Caco-2 (cell line): ENCODE measurements at places on chromosomes 1 and 21. TPM values are rescaled to one million over a fixed set of nuclear protein-coding genes. Genes with fewer than 3 reads are reported as not detected.

DNA sequence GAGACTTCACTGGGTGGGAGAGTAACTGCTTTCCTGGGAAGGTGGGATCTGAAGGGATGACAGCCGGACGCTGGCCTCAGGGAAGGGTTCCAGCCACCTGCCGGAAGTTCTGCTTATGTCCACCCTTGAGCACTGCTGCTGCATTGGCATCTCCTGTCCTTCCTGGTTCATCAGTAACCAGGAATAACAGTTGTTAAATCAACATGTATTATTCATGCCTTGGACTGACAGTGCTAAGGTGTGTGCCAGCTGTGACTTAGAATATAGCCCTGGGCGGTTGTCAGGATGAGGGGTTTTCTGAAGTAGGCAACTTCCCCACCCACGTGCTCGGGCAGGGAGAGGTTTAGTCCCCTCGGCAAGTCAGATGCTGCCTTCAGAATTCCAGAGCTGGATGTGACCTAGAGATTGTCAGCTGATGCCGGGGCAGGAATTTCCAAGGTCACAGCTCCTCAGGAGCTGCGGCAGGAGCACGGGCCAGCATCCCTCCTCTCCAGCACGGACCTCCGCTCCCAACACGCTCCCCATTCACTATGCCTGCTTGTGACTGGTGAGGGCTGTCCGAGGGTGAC is 17.9 kb downstream of the CLDN14 start:
- H3K4me3 ChIP-seq = no peak overlapping the region
- no peaks in the 10 kb centered on the region for H3K4me1 ChIP-seq
- no peak for DNase-seq

GRCh38 chr1:53025034-53025768 is 36.8 kb upstream of the PODN start:
- DNase-seq = peak; percentile 31
- no peak overlapping the region for H3K27ac ChIP-seq
- no peak overlapping the region for H3K4me3 ChIP-seq
- H3K27me3 ChIP-seq = no peaks in the 10 kb centered on the region
- H3K36me3 ChIP-seq = no peaks in the 10 kb centered on the region
- no peaks in the 10 kb centered on the region for H3K4me1 ChIP-seq

DNA sequence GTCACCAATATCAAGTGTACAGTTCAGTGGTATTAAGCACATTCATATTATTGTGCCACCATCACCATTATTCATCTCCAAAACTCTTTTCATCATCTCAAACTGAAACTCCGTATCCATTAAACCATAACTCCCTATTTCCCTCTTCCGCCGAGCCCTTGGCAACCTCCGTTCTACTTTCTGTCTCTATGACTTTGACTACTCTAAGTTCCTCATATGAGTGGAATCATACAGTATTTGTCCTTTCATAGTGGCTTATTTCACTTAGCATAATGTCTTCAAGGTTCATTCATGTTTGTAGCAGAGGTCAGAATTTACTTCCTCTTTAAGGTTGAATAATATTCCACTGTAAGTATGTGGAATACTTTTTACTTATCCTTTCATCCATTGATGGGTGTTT is 21.7 kb downstream of the SELP start:
- H3K27me3 ChIP-seq = no peaks in the 10 kb centered on the region; the same call in 1 of the 2 replicates
- H3K4me1 ChIP-seq = no peaks in the 10 kb centered on the region
- no peaks in the 10 kb centered on the region for H3K36me3 ChIP-seq
- H3K4me3 ChIP-seq = no peak overlapping the region
- DNase-seq = no peak
- no peak overlapping the region for H3K27ac ChIP-seq

- no peaks in the 10 kb centered on the region for H3K27me3 ChIP-seq
- DNase-seq = no peak
- H3K36me3 ChIP-seq = no peaks in the 10 kb centered on the region
- no peaks in the 10 kb centered on the region for H3K4me1 ChIP-seq
- no peak overlapping the region for H3K27ac ChIP-seq
- H3K4me3 ChIP-seq = no peak overlapping the region
These were observed 20.6 kb upstream of the KCNJ15 start for GRCh38 chr21:38236232-38236631.

GRCh38 chr1:235415008-235415904 is 48.0 kb downstream of the TBCE start:
- H3K36me3 ChIP-seq = no peaks in the 10 kb centered on the region
- H3K4me1 ChIP-seq = no peaks in the 10 kb centered on the region
- DNase-seq = peak; percentile 80
- H3K4me3 ChIP-seq = no peak overlapping the region
- H3K27ac ChIP-seq = no peak overlapping the region

DNA sequence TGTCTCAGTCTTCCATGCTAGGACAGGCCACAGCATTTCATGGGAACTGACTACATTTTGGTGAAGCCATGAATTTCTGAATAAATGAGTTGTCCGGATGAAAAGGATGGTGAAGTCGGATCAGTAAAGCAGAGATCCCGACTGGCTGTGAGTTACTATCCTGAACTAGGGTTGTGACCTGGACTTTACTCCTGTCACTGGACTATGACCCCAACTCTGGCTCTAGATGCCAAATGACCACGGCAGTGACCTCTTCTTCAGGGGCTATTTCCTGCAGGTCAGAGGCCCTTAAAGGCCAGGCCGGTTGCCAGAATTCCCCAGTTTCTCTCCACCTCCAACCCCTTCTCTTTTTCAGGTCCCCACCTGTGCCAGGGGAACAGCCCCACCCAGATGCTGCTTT is 1.7 kb upstream of the NECTIN4 start:
- no peak for DNase-seq
- H3K36me3 ChIP-seq = no peaks in the 10 kb centered on the region
- no peaks in the 10 kb centered on the region for H3K27me3 ChIP-seq
- no peak overlapping the region for H3K27ac ChIP-seq
- no peak overlapping the region for H3K4me3 ChIP-seq

DNA sequence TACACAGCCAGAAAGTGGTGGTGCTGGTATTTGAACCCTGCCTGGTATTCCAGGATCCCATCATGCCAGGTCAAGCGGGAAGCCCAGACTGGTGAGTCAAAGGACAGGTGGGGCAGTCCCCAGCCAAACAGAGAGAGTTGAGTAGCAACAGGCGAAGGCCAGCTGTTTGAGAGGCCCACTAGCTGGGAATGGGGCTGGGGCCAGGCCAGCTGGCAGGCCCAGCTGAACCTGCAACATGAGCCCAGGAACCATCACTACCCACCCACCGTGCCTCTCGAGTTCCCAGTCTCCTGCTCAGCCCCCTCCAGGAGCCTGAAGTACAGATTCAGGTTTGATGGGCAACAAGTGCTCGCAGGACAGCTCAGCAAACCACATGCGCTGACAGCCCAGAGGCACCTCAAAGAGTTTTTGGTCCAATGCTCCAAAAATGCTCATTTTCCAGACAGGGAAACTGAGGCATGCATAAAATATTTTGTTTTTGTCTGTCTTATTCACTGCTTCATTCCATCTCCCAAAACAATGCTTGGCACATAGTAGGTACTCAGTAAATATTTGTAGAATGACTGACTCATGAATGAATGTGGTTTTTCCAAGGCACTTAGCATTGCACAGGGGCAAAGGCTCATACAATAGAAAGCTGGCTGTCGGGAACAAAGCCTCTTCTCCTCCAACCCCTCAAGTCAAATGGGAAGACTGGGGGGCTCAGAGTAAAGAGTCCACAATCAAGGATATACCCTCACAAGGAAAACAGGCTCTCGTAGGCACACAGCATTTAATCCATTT is 42.5 kb upstream of the CLIC4 start:
- H3K27ac ChIP-seq = no peak overlapping the region
- no peak for DNase-seq
- H3K27me3 ChIP-seq = no peaks in the 10 kb centered on the region
- no peaks in the 10 kb centered on the region for H3K36me3 ChIP-seq
- 0 out of 2 replicates have a peak, but pooled peaks cover 7% of the 10 kb centered on the region for H3K4me1 ChIP-seq

- no peaks in the 10 kb centered on the region for H3K36me3 ChIP-seq
- DNase-seq = no peak
- no peak overlapping the region for H3K4me3 ChIP-seq
- no peak overlapping the region for H3K27ac ChIP-seq
These were observed 299.7 kb downstream of the GRIK1 start for GRCh38 chr21:29640080-29640508.

GRCh38 chr1:37861151-37861550 is 1.8 kb upstream of the MTF1 start:
- no peak overlapping the region for H3K4me3 ChIP-seq
- no peak for DNase-seq
- peaks cover 5% of the 10 kb centered on the region; the same call in 1 of the 2 replicates for H3K4me1 ChIP-seq
- no peaks in the 10 kb centered on the region for H3K36me3 ChIP-seq
- H3K27ac ChIP-seq = no peak overlapping the region
- H3K27me3 ChIP-seq = no peaks in the 10 kb centered on the region

DNA sequence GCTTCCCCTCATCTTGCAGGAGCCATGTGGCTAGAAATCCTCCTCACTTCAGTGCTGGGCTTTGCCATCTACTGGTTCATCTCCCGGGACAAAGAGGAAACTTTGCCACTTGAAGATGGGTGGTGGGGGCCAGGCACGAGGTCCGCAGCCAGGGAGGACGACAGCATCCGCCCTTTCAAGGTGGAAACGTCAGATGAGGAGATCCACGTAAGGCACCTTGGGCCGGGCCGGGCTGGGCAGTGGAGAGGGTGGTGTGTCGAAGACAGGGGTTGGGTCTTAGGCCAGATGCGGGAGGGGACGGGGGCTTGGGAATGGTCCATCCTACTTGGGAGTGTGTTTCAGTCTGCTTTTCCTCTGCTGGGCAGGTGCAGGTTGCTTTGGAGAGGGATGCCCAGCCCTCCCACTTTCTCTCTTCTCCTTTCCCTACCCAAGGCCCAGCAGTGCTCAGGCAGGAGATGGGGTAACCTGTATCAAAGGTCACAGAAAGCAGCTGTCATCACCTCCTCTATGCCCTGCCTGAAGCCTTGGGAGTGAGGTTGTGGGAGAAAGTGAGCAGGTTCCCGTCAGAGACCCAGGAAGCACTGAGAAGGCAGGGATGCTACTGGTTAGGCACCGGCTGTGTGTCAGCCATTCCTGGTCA is 18.9 kb downstream of the EPHX1 start:
- DNase-seq = peak; percentile 23
- no peak overlapping the region for H3K27ac ChIP-seq
- H3K27me3 ChIP-seq = no peaks in the 10 kb centered on the region
- no peaks in the 10 kb centered on the region; the same call in 1 of the 2 replicates for H3K36me3 ChIP-seq
- H3K4me3 ChIP-seq = no peak overlapping the region

- DNase-seq = no peak
- H3K4me3 ChIP-seq = no peak overlapping the region
- H3K27ac ChIP-seq = no peak overlapping the region
- no peaks in the 10 kb centered on the region for H3K4me1 ChIP-seq
These were observed 273.4 kb upstream of the BEND5 start for GRCh38 chr1:49050041-49050440.

- peaks cover 8% of the 10 kb centered on the region for H3K4me1 ChIP-seq
- no peaks in the 10 kb centered on the region for H3K27me3 ChIP-seq
- no peaks in the 10 kb centered on the region for H3K36me3 ChIP-seq
- H3K27ac ChIP-seq = no peak overlapping the region
- H3K4me3 ChIP-seq = no peak overlapping the region
- DNase-seq = no peak
These were observed 16.6 kb upstream of the GSTM4 start for GRCh38 chr1:109639063-109639840.

- no peak for DNase-seq
- no peaks in the 10 kb centered on the region for H3K36me3 ChIP-seq
- H3K4me3 ChIP-seq = no peak overlapping the region
- no peak overlapping the region for H3K27ac ChIP-seq
- no peaks in the 10 kb centered on the region for H3K27me3 ChIP-seq
These were observed 1.2 kb downstream of the HHIPL2 start for GRCh38 chr1:222546548-222547259.

DNA sequence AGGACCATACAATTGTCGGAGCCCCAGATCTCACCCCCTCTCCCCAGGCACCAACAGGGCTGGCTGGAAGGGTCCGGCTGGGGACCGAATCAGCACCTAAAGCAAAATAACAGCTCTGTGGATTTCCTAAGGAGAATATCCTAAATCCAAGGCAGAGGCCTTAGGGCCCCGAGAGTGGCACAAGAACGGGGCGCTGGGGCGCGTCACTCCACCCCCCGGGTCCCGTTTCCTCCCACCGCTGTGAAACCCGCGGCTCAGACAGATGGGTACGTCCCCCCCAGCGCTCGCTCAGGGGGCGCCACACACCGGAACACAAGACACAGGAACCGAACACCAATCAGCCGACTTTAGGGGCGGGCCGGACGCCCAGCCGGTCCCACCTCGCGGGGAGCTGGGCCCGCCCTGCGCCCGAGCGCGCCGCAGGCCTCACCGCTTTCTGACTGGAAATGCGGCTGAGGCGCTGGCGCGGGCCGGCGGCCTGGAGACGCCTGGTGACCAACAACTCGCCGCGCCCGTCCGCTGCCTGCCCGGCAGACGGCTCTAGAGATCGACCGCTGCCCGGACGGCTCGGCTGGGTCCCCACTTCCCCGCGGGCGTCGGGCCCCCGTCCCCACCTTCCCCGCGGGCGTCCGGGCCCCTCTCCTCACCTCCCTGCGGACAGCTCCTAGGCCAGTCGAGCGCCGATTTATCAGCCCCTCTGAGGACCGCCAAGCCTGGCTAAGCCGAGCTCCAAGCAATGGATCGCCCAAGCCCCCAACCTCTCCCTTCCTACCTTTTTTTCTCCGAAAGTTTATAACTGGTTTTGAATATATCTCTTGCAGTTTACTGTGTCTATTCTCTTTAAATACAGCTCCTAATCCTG is at the start of gene HFM1:
Gene HFM1, minus strand, starts transcription at position 687 of the 862 bp plus-strand sequence. CDS start 3,755 bp downstream, outside the sequence.
- H3K4me3 ChIP-seq = peak within 1 kb of the TSS; percentile 50
- DNase-seq = peak; percentile 58
- H3K4me1 ChIP-seq = no peaks in the 10 kb centered on the region
- H3K27ac ChIP-seq = no peak within 1 kb of the TSS
- no peaks in the 10 kb centered on the region for H3K36me3 ChIP-seq

DNA sequence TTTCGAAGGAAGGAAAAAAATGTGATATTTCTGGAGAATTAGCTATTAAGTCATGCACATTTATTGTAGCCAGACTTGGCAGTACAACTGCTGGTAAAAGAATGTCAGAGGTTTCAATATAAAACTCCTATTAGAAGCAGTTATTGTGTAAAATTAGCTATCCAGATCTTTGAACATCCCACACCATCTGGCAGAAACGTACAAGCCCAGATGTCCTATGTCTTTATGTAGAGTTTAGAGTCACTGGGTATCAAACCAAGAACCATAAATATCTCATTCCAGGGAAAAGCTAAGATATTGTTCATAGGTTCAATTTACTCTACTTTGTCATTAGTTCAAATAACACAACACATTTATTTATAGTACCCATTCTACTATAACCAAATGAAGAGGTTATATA is 31.4 kb downstream of the OLFM3 start:
- DNase-seq = no peak
- H3K27me3 ChIP-seq = no peaks in the 10 kb centered on the region
- H3K36me3 ChIP-seq = no peaks in the 10 kb centered on the region
- H3K4me3 ChIP-seq = no peak overlapping the region

- H3K27me3 ChIP-seq = no peaks in the 10 kb centered on the region
- H3K27ac ChIP-seq = no peak overlapping the region
- H3K4me1 ChIP-seq = peaks cover 33% of the 10 kb centered on the region
- H3K4me3 ChIP-seq = no peak overlapping the region
- no peaks in the 10 kb centered on the region for H3K36me3 ChIP-seq
These were observed 174.7 kb downstream of the NRIP1 start for GRCh38 chr21:14890141-14890540.

Gene CLDN19
- total RNA-seq = 2.9 and 4.0 TPM in 2 replicates

Gene SH2D1B
- not detected in 2 replicates for total RNA-seq

Gene RNF19B
- 13.9 and 14.5 TPM in 2 replicates for total RNA-seq
